ENCODE measurements at places on chromosomes 2 and 18. TPM values are rescaled to one million over a fixed set of nuclear protein-coding genes. Genes with fewer than 3 reads are reported as not detected.

Gene HRH4
- total RNA-seq, result 0.17 TPM

Gene ANKRD30B
- total RNA-seq, result not detected

Gene IL1RL2
- not detected for total RNA-seq

Gene CDH20
- 1.0 TPM for total RNA-seq

Gene KCNG3
- 33.8 TPM for total RNA-seq

Gene BOK
- 33.4 TPM for total RNA-seq

Data from GM23338 (cell line).